ENCODE measurements at places on chromosomes 12 and 14.

DNA sequence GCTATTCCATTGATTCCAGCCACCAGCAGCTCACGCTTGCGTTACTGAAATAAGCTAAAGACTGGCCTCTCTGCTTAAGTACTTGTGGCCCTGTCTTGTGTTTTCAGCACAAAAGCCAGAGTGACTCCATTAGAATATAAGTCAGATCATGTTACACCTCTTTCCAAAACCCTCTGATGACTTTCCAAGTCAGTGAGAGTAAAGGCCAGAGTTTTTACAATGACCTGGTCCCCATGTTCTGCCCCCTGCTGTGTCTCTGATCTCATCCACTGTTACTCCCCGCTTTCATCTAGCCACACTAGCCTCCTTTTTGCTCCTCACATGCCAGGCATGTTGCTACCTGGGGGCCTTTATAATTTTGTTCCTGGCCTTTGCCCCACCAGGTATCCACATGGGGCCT, 6.9 kb upstream of the CKAP4 start:
- no peak for DNase-seq

DNA sequence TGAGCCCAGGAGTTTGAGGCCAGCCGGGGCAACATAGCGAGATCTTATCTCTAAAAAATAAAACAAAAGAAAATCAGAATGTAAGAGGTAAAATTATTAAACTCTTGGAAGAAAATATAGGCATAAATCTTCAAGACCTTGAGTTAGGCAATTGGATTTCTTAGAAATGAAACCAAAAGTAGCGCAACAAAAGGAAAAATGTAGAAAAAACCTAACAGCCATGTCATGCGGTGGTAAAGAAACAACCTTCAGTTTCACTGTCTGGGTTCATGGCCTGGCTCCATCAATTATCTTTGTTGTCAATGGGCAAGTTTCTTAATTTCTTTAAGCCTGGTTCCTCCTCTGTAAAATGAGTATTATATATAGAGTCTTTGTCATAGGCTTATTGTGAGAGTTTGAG, 5.6 kb upstream of the GCH1 start:
- DNase-seq = no peak

GRCh38 chr14:91394105-91395081, 23.2 kb downstream of the CCDC88C start:
- DNase-seq = no peak

- no peak for DNase-seq
Measured at GRCh38 chr14:102097441-102098135, 10.7 kb upstream of the HSP90AA1 start.

DNA sequence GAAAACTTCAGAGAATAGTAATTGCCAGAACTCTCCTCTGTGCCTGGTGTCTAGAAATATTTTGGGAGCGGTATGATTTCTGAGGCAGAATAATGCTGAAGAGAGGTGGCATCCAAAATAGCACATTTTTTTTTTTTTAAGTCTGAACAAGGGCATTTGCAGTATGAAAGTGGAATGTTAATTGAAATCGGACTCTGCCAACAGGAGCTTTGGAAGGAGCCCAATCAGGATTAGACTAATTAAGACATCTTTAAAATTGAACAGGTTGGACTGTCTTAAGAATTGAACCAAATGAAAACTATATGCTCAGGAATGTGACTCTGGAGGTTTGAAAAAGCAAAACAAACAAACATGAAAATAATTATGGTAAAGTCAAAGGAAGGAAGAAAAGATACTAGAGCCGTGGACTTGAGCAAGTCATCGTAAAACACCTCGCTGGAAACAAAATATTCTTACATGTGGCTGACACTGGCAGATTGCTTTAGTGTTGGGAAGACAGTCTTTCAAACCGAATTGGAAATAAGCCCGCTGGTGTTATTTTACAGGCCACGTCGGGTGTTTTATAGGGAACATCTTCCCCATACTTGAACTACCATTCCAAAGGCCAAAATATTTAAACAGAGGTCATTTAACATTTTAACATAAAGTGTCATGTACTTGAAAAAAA, 436.3 kb downstream of the VRK1 start:
- DNase-seq = no peak

DNA sequence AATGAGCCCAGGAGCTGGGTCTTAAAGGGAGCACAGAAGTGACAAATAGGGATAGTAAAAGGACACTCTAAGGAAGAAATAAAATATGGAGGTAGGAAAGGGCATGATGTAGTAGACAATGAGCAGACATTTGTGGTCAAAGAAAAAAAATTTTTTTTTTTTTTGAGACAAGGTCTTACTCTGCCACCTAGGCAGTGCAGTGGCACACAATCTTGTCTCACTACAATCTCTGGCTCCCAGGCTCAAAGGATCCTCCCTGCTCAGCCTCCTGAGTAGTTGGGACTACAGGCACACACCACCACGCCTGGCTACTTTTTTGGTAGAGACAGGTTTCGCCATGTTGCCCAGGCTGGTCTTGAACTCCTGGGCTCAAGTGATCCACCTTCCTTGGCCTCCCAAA, 8.5 kb downstream of the FKBP3 start:
- DNase-seq = no peak

- DNase-seq = no peak
Measured at GRCh38 chr12:68595241-68595640, 15.5 kb upstream of the RAP1B start.

GRCh38 chr14:92770484-92770883, 22.1 kb upstream of the LGMN start:
- DNase-seq = no peak

DNA sequence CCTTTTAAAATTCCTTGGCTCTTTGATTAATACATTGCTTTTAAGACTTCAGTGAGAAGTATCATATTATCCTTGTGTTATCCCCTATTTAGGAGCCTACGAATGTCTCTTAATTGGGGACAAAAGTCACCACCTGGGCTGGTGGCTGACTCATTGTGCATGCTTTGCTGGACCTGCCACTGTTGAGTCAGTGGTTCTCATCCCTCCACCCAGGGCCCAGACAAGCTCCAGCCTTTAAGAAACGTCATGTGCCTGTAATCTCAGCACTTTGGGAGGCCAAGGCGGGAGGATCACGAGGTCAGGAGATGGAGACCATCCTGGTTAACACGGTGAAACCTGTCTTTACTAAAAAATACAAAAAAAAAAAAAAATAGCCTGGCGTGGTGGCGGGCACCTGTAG, 57.9 kb downstream of the OTX2 start:
- no peak for DNase-seq

DNA sequence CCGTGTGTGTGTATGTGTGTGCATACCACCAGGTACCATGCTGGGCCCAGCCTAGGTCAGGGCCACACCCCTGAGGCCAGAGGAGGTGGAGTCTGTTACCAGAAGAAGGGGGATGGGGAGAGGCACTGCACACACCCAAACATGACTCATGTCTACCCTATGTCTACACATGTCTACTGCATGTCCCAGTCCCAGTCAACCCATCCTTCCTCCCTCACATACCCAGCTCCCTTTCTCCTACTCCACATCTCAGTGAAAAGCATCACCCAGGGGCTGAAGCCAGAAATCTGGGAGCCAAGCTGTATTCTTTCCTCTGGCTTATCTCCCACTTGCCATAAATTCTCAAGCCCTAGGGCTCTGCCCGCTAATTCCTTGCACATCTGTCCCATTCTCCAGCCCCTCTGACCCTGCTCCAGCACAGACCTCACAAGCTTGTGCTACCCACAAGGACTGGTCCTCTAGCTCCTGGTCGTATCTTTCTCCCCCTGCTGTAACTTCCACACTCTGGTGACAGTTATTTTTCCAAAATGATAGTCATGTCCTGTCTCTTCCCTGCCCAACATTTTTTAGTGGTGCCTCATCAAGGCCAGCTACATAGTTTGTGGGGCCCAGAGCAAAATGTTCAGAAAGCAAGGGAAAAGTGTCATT, 18.0 kb upstream of the APPL2 start:
- no peak for DNase-seq

DNA sequence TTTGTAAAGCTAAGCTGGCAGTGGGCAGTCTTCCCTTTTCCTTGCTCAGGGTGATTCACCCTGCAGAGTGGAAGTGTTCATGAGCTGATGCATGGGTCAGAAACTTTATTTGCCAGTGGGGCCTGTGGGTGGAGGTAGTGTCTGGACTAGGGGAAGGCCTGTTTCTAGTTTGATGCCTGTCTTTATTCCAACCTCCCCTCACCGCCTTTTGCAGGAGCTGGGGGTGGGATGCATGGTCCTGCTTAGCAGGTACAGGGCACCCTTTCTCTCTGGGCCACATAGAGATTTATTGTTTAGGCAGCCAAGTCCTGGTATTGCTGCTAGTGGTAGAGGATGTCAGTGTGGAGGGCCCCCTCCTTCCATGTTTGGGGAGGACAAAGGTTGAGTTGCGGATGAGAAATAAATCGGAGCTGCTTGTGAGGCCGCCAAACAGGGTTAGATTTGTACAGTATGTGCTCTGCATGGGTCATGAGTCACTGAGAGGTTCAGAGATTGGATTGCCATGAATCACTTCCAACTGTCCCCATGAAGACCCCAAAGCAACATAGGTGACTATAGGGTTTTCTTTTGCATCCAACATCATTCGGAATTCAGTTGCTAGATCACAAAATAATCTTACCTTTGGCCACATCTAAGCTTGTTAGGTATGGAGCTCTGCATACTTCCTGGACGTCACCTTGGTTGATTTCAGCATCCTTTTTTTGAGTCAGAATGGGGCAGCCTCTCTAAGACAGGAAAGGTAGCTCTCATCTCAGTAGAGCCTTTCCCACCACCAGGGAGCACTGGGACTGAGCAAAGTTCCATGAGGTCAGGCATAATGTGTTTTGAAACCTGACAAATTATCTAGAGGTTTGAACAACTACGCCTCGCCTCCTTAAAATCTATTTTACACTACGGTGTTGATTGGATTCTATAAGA, 8.8 kb downstream of the SMOC1 start:
- DNase-seq = no peak

DNA sequence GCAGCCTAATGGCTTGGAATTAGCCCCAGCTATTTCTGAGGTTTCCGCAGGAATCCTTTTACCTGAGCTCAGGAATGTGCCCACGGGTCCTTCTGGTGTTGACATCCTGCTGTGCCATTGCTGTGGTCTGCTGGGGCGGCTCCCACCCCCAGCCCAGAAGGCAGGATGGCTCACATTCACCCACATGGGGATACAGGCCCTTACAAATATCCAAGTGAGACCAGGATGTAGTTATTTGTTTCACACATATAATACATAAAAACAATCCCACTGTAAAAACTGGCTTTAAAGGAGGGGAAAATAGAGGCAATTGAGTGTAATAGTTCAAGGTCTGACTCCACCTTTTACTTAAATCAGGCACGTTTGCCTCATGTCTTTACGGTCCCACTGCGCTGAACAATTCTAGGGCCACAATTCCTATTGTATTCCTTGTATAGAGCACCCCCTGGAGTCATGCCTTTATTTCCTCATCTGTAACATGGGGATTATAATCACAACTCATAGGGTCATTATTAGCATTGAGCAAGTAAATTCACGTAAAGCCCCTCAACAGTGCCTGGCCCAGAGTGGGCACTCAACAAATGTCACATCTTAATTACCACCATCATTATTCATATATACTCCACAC, 57.2 kb upstream of the FICD start:
- DNase-seq = no peak

DNA sequence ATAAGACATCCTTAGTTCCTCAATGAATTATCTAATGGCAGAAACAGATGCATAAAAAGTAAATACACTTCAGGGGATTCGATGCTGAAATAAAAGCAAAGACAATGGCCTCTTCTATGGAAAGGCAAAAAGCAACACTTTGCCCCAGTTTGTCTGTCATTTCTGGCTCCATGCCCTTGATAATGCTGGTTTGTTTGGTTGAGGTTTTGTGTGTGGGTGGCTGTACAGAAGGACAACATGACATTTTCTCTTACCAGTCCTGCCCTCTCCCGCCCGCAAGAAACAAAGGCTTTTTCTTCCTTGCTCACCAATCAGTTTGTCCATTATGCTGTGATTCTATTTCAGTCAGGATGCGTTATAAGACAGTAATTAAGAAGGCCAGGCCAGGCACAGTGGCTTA, 18.1 kb upstream of the WDR89 start:
- DNase-seq = no peak

- no peak for DNase-seq
Measured at GRCh38 chr12:27711967-27712366, 1.3 kb downstream of the MRPS35 start.

DNA sequence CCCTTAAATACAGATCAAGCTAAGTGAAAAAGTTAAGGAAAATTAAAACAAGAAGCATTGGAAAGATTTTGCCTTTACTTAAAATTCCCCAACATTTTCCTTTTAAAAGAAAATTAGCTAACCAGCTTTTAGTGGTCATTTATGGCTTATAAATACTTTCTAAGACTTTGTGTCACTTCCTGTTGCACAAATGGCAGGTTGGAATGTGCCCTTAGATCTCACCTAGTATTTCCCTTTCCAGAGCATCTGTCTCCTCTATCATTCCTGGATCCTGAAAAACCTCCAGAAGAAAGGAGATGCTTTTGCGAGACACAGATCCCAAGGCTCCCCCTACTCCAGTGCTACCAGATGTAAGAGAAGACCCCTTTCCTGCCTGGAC, 58.3 kb downstream of the ARF6 start:
- DNase-seq = no peak

DNA sequence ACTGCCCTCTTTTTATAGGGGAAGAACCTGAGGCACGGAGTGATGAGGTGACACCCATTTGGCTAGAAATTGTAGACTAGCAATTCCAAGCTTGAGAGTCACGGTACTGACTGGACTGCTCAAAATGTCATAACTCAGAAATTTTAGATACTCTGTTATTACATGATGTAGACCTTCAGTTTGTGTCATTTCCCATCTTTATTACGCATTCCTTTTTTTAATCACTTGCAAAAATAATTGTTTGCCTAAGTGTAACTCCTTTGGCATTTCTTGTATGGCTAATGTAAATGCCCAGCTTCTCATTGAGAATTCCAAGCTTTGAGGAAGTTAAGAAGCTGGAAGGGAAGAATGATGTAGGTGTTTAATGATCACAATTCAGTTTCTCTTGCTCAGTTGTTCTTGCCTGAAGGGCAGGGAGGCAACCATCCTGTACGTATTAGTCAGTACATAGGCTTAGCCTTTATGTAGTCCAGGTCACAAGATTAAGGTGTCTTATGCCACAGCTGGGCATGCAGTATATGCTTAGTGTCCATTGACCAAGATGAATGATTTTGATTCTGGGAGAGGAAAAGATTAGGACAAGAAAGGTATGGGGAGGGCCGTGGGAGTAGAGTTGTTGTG, 68.2 kb upstream of the EVL start:
- DNase-seq = no peak

GRCh38 chr14:101134851-101135433, 231.4 kb upstream of the RTL1 start:
- DNase-seq = no peak

Measured in renal pelvis (tissue), 12 donors.